ENCODE measurements at places on chromosomes 1 and 21. TPM values are rescaled to one million over a fixed set of nuclear protein-coding genes. Genes with fewer than 3 reads are reported as not detected.

DNA sequence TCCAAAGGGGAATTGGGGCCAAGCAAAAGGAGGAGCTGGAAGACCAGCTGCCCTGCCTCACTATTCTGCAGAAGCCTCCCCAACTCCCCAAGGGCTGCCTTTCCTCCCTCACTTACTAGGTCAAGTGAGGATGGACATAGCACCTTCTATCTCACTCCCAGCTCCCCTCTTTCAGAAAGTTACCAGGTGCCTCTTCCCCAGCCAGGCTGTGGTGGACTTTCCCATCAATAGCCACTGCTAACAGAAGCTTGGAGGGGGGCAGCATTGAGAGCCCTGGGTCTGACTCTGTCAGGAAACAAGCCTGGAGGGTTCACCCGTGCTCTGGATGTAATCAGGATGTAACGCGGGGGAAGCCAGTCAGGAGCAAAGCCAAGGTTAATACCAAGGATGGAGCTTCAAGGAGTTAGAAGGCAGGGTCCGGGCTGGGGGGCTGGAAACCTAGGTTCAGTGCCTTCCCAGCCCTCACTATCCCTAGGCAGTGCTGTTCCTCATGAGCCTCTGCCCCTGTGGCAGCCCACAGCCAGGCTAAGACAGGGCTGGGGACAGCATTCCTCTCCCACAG is 127.8 kb upstream of the NGF start:
- no peak for DNase-seq
- no peaks in the 10 kb centered on the region for H3K27me3 ChIP-seq
- H3K4me3 ChIP-seq: no peak overlapping the region
- no peaks in the 10 kb centered on the region for H3K36me3 ChIP-seq

GRCh38 chr21:25568246-25568645 is 39.0 kb downstream of the MRPL39 start:
- no peak for DNase-seq
- peaks cover 93% of the 10 kb centered on the region for H3K4me1 ChIP-seq
- no peak overlapping the region for H3K4me3 ChIP-seq
- H3K27me3 ChIP-seq: no peaks in the 10 kb centered on the region

- no peaks in the 10 kb centered on the region for H3K27me3 ChIP-seq
- H3K36me3 ChIP-seq: peaks cover 9% of the 10 kb centered on the region
- peak overlapping the region; percentile 33 for H3K27ac ChIP-seq
Measured at GRCh38 chr1:26784886-26785285, 2.9 kb upstream of the PIGV start.

GRCh38 chr1:246629030-246629429 is 62.8 kb downstream of the CNST start:
- no peak overlapping the region for H3K4me3 ChIP-seq
- no peaks in the 10 kb centered on the region for H3K27me3 ChIP-seq
- no peak for DNase-seq
- H3K27ac ChIP-seq: no peak overlapping the region
- peaks cover 56% of the 10 kb centered on the region for H3K36me3 ChIP-seq
- no peaks in the 10 kb centered on the region for H3K4me1 ChIP-seq

DNA sequence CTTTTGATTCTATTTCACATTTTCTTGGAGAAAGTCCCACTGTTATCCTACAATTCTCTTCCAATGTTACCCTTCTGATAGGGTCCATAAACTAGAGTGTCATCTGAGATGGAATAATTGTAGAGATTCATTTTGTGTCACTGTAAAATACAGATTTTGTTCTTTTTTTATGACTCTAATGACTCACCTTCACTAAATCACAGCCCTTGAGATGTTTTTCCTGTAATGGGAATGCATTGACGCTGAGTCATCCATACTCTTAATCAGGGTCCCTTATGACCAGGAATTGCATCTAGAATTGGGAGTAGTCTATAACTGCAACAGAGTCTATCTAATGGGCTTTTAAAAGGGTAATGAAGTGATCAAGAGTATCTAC is 315.5 kb downstream of the TGFB2 start:
- H3K36me3 ChIP-seq: no peaks in the 10 kb centered on the region
- H3K4me1 ChIP-seq: no peaks in the 10 kb centered on the region
- H3K27ac ChIP-seq: no peak overlapping the region
- H3K4me3 ChIP-seq: no peak overlapping the region
- DNase-seq: no peak
- no peaks in the 10 kb centered on the region for H3K27me3 ChIP-seq

GRCh38 chr1:33235521-33235920 is 20.8 kb upstream of the ZNF362 start:
- peaks cover 6% of the 10 kb centered on the region for H3K27me3 ChIP-seq
- no peaks in the 10 kb centered on the region for H3K36me3 ChIP-seq
- no peak for DNase-seq

- no peaks in the 10 kb centered on the region for H3K36me3 ChIP-seq
- H3K27ac ChIP-seq: no peak overlapping the region
- no peak overlapping the region for H3K4me3 ChIP-seq
- no peak for DNase-seq
Measured at GRCh38 chr1:107291987-107292386, 151.1 kb downstream of the NTNG1 start.

GRCh38 chr21:37551331-37551992 is 184.9 kb downstream of the DYRK1A start:
- no peaks in the 10 kb centered on the region for H3K36me3 ChIP-seq
- peaks cover 6% of the 10 kb centered on the region for H3K4me1 ChIP-seq
- DNase-seq: no peak
- H3K4me3 ChIP-seq: no peak overlapping the region
- H3K27ac ChIP-seq: no peak overlapping the region

GRCh38 chr1:119893238-119893791 is 3.0 kb downstream of the ADAM30 start:
- H3K27me3 ChIP-seq: no peaks in the 10 kb centered on the region
- no peak for DNase-seq
- no peak overlapping the region for H3K4me3 ChIP-seq
- no peak overlapping the region for H3K27ac ChIP-seq
- H3K4me1 ChIP-seq: peaks cover 13% of the 10 kb centered on the region
- H3K36me3 ChIP-seq: no peaks in the 10 kb centered on the region

DNA sequence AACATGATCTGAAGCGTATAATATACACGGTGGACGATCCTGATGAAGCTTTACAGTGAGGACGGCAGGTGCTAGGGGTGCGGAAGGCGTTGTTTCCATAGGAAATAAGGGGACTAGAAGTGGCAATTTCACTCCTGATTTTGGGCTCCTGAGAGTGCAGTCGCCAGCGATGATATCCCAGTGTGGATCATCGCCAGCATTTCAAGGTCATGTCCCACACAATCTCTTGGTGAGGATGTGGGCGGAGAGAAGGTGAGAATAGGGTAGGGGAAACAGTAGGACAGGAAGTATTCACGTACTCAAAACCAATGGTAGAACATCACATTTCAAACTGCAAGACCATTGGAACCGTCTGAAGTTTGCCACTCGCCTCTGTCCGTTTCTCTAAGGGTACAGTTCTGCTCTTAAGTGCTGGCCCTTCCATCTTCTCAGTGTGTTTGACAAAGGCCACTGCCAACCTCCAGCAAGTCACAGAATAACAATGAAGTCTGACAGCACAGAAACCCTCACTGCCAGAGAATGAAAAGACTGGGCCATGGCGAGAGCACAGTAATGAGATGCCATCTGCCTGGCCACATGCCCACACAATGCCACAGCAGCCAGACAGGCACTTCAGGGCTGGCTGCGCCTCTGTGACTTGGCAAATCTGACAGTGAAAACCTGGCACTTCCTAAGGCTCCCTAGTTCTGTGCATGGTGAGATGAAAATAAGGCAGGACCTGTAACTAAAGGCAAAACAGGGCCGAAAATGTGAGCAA is 27.9 kb downstream of the PCSK9 start:
- no peaks in the 10 kb centered on the region for H3K4me1 ChIP-seq
- no peak for DNase-seq
- H3K27ac ChIP-seq: no peak overlapping the region
- no peak overlapping the region for H3K4me3 ChIP-seq

GRCh38 chr1:119542492-119542946 is 35.5 kb downstream of the HSD3B1 start:
- H3K27me3 ChIP-seq: no peaks in the 10 kb centered on the region
- no peak for DNase-seq
- no peak overlapping the region for H3K4me3 ChIP-seq
- H3K27ac ChIP-seq: no peak overlapping the region
- no peaks in the 10 kb centered on the region for H3K4me1 ChIP-seq

DNA sequence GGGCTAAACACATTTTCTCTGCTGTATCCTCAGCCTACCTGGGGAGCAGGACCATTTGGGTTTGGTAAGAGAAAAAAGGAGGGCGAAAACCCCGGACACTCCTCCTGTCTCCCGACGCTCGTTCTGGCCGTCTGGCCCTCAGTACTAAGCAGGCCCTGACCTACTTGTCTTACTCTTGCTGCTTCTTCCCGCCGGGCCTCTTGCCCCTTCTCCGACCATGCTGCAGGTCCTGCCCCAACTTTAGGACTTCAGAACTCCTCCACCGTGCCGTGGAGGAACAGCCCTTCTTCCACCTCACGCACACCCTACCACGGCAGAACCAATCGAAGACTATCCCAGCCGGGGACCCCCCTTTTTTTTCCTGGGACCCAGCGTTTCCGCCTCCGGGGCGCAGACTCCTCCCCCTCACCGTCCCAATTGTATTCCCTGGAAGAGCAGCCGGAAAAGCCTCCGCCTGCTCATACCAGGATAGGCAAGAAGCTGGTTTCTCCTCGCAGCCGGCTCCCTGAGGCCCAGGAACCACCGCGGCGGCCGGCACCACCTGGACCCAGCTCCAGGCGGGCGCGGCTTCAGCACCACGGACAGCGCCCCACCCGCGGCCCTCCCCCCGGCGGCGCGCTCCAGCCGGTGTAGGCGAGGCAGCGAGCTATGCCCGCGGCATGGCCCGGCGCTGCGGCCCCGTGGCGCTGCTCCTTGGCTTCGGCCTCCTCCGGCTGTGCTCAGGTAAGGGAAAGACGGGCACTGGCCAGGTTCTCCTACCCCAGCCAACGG is at the start of gene CHRNB2:
Gene CHRNB2 (plus strand): TSS at position 393 of the 771 bp plus-strand sequence. CDS start 267 bp downstream, at position 660.
- H3K4me3 ChIP-seq: no peak within 1 kb of the TSS
- H3K36me3 ChIP-seq: no peaks in the 10 kb centered on the region
- H3K4me1 ChIP-seq: peaks cover 6% of the 10 kb centered on the region
- H3K27me3 ChIP-seq: peaks cover 16% of the 10 kb centered on the region

DNA sequence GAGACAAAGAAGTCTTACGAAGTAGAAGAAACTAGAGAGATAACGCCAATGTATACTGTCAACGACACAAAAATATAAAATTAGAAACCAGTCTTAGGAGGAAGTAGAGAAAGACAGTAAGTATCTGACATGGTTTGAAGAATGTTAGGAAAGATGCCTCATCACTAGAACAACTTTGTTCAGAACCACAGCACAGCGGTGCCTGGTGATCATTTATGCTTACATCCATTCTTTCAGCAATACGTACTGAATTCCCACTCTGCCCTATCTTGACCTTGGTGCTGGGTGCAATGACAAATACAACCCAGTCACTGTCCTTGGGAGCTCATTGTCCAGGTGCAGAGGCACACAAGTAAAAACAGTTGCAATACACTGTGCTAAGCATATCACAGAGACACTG is 104.4 kb downstream of the TM2D1 start:
- no peak overlapping the region for H3K27ac ChIP-seq
- H3K4me3 ChIP-seq: no peak overlapping the region
- H3K4me1 ChIP-seq: no peaks in the 10 kb centered on the region
- DNase-seq: no peak
- H3K27me3 ChIP-seq: no peaks in the 10 kb centered on the region
- no peaks in the 10 kb centered on the region for H3K36me3 ChIP-seq

GRCh38 chr1:19974822-19975416 is 4.5 kb downstream of the PLA2G2A start:
- H3K27me3 ChIP-seq: no peaks in the 10 kb centered on the region
- H3K36me3 ChIP-seq: no peaks in the 10 kb centered on the region
- H3K27ac ChIP-seq: no peak overlapping the region
- no peaks in the 10 kb centered on the region for H3K4me1 ChIP-seq

DNA sequence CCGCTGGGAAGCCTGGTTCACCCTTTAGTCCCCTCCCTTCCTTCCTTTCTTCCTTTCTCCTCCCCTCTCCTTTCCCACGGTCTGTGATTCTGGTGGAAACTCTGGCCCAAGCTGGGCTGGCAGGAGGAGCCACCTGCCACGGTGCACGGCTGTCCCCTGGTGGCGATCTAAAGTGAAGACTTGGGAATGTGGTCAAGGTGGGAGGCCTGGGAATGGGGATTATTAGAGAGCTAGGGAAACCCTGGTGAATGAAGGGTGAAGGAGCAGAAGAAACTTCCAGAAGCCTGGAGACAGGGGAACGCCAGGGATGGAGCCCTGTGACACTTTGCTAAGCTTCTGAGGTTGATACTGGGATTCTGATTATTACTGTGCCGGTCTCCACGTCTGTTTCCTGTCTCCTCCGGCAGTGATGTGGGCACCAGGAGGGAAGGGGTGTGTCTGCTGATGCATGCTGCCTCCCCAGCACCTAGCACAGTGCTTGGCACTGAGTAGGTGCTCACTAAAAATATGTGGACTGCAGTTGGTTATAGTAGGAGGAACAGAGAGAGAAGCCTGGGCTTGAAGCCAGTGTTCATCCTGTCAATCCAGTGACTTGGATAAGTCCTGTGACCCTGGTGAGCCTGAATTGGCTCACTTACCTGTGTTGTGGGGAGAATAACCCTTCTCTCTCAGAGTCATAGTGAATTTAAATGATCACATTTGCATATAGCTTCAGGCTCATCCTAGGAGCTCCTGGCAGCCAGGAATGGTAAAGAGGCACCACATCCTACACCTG is 71.2 kb upstream of the NBPF3 start:
- H3K4me1 ChIP-seq: peaks cover 8% of the 10 kb centered on the region
- H3K4me3 ChIP-seq: no peak overlapping the region
- H3K36me3 ChIP-seq: no peaks in the 10 kb centered on the region
- no peaks in the 10 kb centered on the region for H3K27me3 ChIP-seq
- DNase-seq: peak; percentile 56

Gene BRINP3
- not detected for total RNA-seq

Gene LGR6
- total RNA-seq: 0.17 TPM

Gene SPRR2E
- not detected for total RNA-seq

Gene DNASE2B
- total RNA-seq: not detected

Gene TSEN15
- total RNA-seq: 42.2 TPM

Gene IL10
- total RNA-seq: 0.32 TPM

Gene USF1
- total RNA-seq: 101 TPM

Gene PRKAA2
- not detected for total RNA-seq

Gene PIGR
- not detected for total RNA-seq

Gene GPR25
- total RNA-seq: 7.7 TPM

All from CD4-positive, alpha-beta memory T cell (primary cell).